Left forelimb (tissue), 1 donor: ENCODE measurements at places on chromosomes 12 and 14.

DNA sequence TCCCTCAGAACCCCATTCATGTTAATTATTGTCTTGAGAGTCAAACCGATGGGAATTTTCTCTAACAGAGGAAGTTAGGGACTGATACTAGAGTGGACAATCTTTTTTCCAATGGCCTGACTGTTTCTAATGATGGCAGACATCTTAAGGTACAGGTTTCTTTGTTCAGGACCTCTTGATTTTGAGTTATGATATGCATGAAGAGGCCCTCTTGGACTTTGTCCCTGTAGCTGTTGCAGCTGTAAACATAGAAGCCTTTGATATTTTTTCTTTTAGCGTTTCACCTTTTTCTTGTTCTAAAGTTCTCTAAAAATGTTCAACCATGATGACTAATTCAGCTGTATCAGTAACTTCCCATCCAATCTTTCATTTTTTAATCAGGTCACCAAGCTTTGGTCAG, 53.0 kb downstream of the LGR5 start:
- DNase-seq: no peak

DNA sequence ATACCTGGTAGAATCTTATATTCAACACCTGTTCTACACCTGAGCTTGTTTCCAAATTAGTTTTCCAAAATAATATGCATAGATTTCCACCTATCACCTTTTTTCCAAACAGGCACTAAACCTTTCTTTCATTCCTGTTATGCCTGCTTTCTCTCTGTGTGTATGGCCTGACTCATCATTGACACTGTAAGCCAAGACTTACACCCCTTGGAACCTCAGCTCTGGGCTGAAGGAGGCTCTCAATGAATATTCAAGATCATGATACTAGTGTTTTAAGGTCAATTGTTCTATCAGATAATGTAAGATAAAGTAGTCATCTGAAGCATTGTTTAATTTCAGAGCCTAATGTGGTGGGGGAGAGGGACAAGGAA, 1193.3 kb downstream of the FLRT2 start:
- DNase-seq: no peak

DNA sequence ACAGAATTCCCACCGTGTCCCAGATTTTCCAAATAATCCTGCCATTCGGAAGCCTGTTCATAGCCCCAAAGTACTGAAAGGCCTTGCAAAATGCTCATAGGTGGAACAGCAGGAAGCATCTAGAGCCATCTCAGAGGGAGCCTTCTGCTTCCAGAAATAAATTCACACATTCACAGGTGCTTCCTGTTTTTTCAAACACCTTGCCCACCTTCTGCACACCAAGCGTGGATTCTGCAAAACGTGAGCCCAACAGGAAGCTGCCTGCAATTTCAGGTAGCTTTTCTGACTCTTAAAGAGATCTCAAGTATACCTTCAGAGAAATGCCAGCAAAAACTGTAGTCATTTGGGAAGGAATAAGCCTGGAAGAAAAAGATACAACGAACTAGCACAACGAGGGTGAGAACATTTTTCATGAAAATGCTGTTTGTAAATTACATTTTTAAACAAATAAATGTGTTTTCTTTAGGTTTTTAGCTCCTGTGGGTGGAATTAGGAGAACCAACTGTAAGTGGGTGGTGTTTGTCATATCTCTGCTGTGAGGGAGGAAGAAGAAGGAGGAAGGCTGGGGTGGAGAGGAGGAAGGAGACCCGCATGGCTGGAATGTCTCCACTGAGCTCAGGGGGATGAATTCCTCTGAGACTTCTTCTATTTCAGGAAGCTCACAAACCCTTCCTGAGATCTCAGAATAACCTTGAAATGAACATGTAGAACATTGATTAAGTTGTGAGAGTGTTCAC, at the start of gene IFNG-AS1:
IFNG-AS1 (plus strand) TSS at position 264 of the 737 bp plus-strand sequence.
- DNase-seq: no peak

- no peak for DNase-seq
Observed at GRCh38 chr14:22573804-22574203, 15.2 kb downstream of the DAD1 start.

DNA sequence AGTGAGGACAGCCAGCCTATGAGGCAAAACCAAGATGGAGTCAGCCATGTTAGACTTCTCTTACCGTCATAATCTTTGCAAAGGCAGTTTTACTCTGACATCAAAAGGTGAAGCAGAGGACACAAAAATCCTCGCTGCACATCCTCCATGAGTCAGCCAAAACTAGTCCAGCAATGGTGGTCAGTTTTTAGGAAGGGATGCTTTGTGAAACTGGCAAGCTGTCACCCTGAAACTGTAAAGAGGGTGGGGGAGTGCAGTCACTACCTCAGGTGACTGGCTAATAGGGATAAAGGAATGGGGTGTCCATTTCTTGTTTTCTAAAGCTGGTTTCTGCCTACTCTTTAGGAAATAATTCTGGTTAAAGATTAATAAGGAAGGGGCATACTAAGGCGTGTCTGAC, 5.4 kb upstream of the CIPC start:
- DNase-seq: no peak

DNA sequence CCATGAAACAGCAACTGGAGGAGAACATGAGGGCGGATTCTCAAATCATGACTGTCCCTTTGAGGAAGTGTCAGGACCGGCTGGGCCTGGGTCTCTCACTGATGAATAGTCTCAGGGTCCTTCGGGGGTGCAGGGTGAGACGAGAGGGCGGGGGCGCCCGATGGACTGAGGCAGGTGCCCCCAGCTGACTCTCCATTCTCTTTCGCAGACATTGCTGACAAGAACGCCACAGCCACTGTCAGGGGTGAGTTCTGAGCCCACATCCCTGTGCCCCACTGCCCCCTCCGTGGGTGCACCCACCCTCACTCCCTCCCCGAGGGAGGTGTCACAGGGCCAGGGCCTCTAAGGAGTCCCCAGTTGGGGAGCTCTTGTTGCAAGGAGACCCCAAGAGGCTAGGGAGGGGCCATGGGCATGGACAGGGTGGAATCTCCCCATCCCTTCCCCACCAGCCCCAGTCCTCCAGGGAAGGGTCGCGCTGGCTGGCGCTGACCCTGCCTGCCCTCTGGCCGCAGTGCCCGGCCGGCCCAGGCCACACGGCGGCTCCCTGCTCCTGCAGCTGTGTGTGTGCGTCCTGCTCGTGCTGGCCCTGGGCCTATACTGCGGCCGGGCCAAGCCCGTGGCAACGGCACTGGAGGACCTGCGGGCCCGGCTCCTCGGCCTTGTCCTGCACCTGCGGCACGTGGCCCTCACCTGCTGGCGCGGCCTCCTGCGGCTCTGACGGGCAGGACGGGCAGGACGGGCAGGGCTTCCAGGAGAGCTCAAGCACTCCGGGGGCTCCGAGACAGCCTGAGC, 8.7 kb downstream of the C14orf180 start:
- no peak for DNase-seq

GRCh38 chr12:100858656-100859055, 64.1 kb downstream of the ANO4 start:
- DNase-seq: no peak

DNA sequence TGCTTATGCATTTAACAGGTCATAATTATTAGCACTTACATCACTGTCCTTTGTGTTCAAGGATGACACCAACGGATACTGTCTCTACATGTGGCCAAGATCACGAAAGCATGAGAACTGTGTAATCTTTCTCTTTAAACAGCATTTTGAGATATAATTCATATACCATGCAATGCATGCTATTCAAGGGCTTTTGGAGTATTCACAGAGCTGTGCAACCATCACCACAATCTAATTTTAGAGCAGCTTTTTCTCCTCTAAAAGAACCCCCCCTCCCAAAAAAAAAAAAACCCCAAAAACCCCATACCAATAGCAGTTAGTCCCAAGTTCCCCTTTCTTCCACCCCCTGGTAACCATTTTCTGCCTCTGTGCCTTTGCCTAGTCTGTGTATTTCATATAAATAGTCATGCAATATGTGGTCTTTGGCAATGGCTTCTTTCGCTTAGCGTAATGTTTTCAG, 60.6 kb downstream of the SPRING1 start:
- no peak for DNase-seq

DNA sequence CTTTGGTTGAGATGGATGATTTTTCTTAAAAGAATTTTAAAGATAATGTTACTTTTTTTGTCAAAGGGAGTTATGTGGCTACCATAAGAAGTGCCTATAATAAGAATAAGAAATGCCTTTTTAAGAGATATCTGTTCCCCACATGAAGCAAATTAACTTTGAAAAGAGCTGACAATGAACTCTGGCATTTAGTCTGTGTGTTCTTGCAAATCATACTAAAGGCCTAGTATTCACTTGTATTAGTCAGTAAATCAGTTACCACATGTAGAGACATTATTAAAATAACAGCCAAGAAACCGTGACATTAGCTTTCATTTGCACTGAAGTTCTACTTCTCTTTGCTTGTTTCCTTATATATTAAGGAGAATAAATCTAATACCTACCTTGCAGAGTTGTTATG, 296.3 kb downstream of the CCDC91 start:
- no peak for DNase-seq

- DNase-seq: no peak
Observed at GRCh38 chr12:65123435-65124063, 2.4 kb upstream of the WIF1 start.

DNA sequence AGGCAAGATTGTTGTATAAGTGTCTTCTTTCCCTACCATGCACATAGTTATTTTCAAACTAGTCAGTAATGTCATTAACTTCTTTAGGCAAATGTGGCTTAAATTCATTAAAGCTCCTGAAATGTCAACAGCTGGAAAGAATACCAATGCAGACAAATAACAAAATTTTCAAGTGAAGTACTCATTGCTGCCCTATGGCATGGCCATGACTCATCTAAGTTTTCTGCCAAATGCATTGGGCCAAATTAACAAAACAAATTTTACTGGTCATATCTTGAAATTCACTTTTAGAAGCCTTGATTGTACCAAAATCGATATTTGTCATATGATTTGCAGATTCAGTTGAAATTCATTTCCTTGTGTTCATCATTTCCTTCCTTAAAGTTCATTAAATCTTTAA, 915.9 kb downstream of the SLC6A15 start:
- DNase-seq: no peak

GRCh38 chr12:71896205-71896882, 42.3 kb upstream of the TPH2 start:
- DNase-seq: no peak

GRCh38 chr14:65492266-65492665, 79.7 kb downstream of the FUT8 start:
- DNase-seq: no peak

DNA sequence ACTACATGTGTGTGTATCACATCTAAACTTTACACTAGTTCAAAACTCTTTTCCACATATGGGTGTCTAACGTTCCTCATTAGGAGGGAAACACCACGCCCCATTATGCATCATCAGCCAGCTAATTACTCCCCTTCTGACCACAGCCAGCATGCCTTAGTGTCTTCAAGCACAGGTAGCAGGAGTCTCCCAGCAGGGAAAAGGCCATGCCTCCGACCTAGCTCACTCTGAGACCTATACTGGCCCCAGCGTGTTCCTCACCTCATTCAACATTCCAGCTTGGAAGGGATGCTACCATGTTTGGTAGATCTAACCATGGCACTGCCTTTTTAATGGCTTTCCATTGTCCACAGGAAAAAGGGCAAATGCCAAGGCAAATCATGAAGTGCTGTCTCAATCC, 66.1 kb upstream of the PRB2 start:
- DNase-seq: no peak

DNA sequence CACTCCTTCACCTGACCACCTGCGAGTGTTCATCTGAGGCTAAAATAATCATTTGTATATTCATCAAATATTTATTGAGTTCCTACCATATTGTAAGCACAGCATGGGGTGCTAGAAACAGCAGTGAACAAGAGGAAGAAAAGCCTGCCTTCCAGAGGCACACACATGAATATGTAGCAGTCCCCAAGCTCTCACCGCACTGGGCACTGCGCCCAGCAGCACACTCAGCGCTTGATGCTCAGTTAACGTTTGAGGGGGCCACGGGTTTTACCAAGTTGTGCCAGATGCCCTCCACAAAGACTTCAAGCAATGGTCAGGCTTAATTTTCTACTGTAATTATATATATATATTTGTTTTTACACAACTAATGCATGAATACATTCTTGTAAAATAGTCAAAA, 52.0 kb downstream of the HELB start:
- DNase-seq: no peak

DNA sequence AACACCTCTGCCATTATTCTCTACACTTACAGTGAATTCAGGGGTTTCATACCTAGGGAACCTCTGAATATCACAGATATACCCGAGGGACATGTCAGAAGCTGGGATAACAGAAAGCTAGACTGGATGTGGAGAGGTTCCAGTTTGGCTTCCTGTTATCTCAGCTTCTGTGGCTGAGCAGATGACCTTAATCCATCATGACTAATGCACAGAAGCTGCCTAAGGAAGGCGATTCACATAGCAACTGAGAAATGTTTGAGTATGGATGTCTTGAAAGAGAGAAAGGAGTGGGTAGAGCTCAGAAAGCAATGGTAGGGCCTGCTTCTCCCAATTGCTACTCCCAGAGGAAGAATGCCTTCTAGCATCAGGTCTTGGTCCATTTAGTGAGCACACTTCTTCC, 187.6 kb downstream of the RMST start:
- no peak for DNase-seq

- DNase-seq: no peak
Observed at GRCh38 chr12:12327802-12328201, 22.2 kb downstream of the MANSC1 start.

DNA sequence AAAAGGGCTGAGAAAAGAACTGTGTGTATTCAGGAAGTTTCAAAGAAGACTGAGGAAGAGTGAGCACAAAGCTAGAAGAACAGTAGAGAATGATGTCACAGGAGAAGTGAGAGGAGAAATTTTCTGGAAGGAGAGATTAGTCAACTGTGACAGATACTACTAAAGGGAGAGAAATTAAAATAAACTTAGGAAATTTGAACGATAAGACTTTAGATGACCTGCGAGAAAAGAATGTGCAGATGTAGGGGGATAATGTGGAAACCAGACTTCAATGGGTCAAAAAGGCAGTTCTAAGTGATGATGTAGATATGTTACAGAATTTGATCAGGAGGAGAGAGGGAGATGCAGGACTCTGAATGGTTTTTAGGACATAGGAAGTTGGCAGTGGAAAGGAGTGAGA, 287.4 kb downstream of the SYT1 start:
- no peak for DNase-seq

DNA sequence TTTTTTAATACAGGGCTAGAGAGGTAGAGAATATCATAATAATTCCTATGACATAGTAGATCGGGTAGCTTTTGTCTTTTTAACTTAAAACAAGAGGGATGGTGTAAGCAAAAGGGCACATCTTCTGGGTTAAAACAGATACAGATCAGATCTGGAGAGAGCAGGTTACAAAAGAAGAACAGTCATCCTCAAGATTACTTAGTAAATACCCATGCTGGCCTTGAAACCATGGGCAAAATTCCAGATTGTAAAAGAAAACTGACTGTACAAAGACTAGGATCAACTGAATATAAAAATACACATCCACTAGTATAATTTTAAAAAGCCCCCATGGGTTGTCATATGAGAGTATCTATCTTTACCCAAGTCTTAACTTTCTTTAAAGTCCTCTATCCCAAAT, 76.7 kb downstream of the MED13L start:
- DNase-seq: no peak

- DNase-seq: no peak
Observed at GRCh38 chr14:22839159-22839779, 2.9 kb downstream of the MMP14 start.
